Heart left ventricle (tissue), 16 donors: ENCODE measurements at places on chromosomes 7 and 10.

GRCh38 chr10:44689368-44689767 is 221.8 kb upstream of the TMEM72 start:
- DNase-seq = no peak

DNA sequence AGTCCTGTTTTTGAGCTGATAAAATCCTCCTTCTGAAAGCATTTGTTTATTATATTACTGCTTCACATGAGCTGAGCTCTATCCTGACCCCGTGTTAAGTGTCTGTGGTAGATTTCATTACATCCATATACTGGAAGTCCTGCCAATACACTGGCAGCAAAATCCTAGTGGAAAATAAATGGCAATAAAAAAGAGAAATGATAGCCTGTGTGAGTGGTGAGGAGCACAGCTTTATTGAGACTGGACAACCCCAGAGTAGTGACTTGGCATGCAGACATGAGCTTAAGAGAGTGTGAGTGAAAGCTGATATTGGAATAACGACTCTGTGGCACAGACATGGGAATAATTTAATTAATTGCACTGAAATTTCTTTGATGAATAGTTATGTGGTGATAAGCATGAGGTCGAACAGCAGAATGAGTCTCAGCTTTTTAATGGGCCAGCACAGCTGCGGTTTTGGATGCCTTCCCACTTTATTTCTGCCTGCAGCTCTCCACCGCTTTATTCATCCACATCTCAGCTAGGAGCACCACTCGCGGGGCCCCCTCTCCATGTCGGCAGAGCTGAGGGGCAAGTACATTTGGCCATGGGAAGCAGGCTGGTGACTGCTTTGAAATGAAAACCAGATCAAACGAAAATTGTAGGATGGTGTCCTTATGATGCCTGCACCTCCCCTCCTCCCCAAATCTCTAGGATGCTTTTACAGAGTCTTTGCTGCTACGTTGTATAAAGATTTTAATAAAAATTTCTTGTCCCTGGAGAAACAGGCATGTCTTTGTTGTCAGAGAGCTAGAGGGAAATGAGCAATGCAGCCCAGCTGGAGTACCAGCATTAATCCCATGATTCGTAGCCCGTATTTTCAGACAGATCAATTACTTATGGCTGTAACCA is 494.3 kb downstream of the AUTS2 start:
- peak; percentile 34 for DNase-seq

GRCh38 chr7:52463341-52463740 is 572.1 kb upstream of the POM121L12 start:
- DNase-seq = no peak

- no peak for DNase-seq
These were observed 4.5 kb upstream of the MICALL2 start for GRCh38 chr7:1463676-1464223.

DNA sequence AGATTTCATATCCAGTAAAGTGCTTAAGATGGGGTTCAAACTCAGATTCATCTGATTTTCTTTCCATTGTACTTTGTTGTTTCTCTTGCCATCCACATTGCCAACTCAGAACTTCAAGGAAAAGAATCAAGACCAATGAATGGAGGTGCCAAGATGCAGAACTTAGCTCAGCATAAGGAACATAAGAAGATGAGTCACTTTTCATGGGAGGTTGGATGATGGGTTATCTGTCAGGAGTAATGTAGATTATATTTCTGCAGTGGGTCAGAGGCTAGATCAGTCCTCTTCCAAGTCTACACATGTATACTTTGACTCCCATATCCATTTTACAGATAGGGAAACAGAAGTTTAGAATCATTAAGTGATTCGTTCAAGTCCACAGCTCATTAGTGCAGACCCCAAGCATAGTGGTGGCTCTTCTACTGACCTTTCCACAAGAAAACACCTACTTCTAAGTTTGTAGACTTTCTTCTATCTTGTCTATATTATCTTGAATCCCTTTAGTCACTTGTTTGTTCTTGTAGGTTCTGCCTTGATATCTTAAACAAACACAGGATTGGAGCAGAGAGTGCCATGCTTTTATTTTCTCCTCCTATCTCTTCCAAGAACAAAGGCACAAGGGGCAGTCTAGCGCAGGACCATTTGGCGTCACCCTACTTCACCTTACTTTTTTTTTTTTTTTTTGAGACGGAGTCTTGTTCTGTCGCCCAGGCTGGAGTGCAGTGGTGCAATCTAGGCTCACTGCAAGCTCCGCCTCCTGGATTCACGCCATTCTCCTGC is 14.0 kb upstream of the ADD3 start:
- no peak for DNase-seq

GRCh38 chr10:26215935-26216584 is 514 bp upstream of the GAD2 start:
- peak; percentile 27 for DNase-seq

DNA sequence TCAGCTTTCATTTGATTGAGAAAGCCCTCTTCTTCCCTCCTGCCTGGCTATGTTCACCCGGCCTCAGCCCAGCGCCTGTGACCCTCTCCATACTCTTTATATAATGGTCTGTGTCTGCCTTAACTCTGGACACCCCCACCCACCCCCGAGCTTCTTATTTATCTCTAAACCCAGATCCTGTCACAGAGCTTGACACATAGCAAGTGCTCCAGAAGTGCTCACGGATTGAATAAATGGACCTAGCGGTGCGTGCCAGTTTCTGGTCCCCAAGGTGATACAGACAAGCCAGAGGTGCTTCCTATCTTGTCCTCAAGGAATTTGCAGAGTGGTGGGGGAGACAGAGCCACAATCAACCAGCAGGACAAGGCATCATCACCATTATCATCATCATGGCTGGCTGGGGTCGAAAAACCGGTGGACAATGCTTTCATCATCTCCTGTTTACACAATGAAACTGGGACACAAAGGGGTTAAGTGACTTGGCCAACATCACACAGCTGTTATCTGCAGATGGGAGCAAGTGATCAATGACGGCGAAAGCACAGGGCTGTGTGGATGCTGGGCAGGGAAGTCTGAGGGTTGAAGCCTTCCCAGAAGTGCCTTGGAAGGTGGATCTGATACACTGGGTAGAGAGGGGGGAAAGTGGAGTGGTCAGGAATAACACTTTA is 2.2 kb upstream of the LOXL4 start:
- DNase-seq = no peak

DNA sequence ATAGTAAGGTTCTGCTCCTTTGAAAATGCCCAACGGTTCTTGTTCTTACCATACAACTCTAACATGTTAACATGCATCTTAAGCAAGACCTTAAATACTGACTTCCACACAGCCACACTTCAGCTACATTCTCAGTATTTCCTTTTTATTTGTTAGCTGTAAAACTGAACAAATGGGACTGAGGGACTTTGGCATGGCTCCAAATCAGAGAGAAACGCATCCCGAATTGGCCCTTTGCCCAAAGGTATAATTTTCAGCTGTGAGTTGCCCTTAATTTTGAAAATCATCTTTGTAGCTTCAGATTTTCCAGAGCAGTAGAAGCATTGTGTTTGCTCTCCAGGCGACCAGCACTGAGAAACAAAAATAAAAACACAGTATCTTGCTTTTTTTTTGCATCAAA is 56.4 kb downstream of the NEUROD6 start:
- no peak for DNase-seq

GRCh38 chr10:75083972-75084833 is 27.3 kb upstream of the SAMD8 start:
- DNase-seq = no peak

- no peak for DNase-seq
These were observed 137.5 kb upstream of the LRRTM3 start for GRCh38 chr10:66788178-66788987.

- peak; percentile 48 for DNase-seq
These were observed 26.0 kb downstream of the RBM17 start for GRCh38 chr10:6114805-6115341.

- DNase-seq = peak; percentile 56
These were observed 640 bp downstream of the ANKMY2 start for GRCh38 chr7:16644636-16645592.

DNA sequence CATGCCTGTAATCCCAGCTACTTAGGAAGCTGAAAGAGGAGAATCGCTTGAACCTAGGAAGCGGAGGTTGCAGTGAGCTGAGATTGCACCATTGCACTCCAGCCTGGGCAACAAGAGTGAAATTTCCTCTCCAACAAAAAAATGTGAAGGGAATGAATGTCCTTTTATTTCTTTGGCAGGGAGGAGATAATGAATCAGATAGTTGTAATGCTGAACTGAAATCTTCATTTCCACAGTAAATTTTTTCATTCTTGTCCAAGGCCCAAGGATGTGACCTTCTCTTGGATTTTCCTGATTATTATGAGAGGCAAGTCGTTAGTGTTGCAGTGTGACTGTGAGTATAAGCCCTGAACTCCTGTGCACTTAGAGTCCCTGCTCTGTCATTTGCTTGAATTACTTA is 13.6 kb downstream of the STAMBPL1 start:
- DNase-seq = no peak

DNA sequence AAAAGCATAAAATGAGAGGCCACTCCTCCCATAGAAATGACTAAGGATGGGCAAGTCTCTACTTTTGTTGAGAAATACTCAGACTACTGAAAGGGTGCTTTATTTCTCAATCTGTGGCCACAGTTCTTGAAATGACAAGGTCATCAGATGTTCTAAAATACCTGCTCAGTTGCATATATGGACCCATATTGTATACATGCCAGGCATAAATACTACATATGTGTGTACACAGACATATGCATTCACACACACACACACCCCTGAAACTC is 691.5 kb upstream of the SORCS1 start:
- no peak for DNase-seq

DNA sequence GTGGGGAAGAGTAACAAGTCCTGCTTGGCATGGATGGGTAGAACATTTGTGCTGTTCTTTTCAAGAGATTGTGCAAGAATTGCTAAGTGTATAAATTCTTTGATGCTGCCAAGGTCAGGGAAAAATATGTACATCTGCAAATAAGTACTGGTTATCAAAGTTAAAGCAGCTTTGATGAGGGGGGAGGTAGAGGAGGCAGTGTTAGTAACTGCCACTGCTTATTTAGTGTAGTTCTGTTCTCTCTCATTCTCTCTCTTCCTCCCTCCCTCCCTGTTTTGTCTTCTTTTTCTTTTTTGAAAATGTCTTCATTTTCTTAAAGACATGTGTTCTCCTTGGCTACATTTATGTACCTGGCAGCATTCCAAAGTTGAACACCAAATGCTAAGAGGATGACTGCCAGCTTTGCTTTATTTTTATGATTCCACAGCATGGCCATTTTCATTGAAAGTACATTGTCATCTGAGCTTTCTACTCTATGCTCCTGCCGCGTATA is 18.6 kb downstream of the CACNB2 start:
- DNase-seq = no peak
